Endothelial cell of umbilical vein (primary cell): ENCODE measurements at places on chromosomes 6 and 20. TPM values are rescaled to one million over a fixed set of nuclear protein-coding genes. Genes with fewer than 3 reads are reported as not detected.
A peak's percentile ranks its signal among the peaks of the same experiment; 100 is the strongest.

- no peaks in the 10 kb centered on the region for H3K4me1 ChIP-seq
- no peak overlapping the region for H3K4me3 ChIP-seq
- no peaks in the 10 kb centered on the region for H3K36me3 ChIP-seq
- no peak overlapping the region for H3K27ac ChIP-seq
- no peak for DNase-seq
- H3K27me3 ChIP-seq = no peaks in the 10 kb centered on the region
These were observed 578.0 kb upstream of the NOX3 start for GRCh38 chr6:156033598-156033997.

DNA sequence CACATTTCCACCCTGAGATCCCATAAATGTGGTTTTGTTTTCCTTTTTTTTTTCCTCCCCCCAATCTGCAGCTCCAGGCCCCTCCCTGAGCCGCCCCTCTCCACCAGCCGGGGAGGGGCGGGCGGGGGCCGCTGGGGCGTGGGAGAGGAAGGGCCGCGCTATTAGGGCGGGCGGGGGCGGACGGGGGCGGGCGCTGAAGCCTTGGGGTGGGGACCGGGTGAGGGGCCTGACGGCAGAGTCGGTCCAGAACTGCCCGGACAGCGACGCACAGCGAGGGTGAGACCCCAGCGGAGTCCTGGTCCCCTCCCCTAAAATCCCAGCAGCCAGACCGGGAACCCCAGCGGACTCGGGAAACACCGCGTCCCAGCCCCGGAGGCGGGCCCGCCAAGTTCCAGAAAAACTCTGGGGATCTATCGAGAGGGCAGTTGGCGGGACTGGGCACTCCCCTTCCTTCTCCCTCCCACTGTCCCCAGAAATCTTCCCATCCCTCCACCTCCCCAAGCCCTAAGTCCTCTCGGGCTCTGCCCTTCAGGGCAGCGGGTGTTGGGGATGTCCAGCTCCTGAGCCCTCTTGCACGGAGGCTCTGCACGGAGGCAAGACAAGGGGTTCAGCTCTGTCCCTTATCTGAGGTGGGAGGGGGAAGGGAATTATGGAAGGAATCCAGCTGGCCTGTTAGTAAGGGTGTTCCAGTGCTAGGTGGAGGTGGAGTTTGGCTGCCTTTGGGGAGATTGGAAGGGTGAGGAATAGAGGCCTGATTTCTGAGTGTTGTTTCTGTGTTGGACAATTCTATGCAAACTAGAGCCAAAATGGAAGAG lies at the start of gene PRICKLE4:
Gene PRICKLE4 (plus strand): TSS at position 232 of the 815 bp plus-strand sequence. CDS start 2,692 bp downstream, outside the sequence.
- H3K4me1 ChIP-seq = peaks cover 19% of the 10 kb centered on the region
- peak within 1 kb of the TSS; percentile 86 for H3K4me3 ChIP-seq
- H3K27ac ChIP-seq = no peak within 1 kb of the TSS

DNA sequence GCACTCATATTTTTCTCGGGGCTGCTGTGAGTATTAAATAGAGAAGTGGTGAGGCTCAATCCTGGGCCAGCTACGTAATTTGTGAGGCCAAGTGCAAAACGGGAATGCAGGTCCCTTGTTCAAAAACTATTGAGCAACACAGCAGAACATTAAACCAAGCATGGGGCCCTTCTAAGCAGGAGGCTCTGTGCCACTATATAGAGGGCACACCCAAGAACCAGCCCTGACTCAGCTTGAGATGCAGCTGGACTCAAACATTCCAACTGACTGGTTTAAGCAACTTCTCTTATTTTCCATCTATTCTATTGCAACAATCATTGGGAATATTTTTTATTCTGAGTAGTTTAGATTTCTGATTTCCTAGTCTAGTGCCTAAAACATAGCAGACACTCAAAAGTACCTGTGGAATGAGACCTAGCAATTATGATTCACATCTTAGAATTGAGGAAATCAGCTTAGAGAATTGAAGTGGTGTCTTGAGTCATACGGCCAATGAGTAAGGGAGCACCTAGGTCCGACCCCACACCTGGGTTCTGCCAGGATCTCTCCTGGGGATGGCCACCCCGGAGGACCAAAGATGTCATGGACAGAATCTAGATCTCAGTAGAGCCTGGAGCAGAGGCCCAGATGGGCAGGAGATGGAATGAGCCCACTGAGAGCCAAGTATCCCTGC lies 1.3 kb downstream of the SIRPB2 start:
- peak overlapping the region; percentile 90 for H3K27ac ChIP-seq
- H3K27me3 ChIP-seq = no peaks in the 10 kb centered on the region
- DNase-seq = peak; percentile 29
- peaks cover 31% of the 10 kb centered on the region for H3K4me1 ChIP-seq

DNA sequence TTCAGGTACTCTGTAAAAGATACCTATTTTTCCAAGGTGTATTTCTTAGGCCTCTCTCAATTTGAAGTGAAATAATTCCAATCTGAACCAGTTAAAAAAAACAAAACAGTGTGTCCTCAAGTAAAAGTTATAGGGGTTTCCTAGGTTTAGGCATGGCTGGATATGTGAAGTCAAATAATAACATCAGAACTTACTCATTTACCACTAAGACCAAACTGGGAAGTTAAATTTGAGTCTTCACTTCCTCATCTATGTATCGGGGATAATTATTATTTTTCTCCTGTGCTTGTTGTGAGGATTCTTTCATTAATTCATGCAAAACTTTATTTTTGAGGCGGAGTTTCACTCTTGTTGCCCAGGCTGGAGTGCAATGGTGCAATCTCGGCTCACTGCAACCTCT lies 86.2 kb upstream of the PTPRK start:
- no peaks in the 10 kb centered on the region for H3K4me1 ChIP-seq
- H3K27ac ChIP-seq = no peak overlapping the region
- no peaks in the 10 kb centered on the region for H3K36me3 ChIP-seq
- DNase-seq = no peak
- H3K27me3 ChIP-seq = no peaks in the 10 kb centered on the region
- H3K4me3 ChIP-seq = no peak overlapping the region

DNA sequence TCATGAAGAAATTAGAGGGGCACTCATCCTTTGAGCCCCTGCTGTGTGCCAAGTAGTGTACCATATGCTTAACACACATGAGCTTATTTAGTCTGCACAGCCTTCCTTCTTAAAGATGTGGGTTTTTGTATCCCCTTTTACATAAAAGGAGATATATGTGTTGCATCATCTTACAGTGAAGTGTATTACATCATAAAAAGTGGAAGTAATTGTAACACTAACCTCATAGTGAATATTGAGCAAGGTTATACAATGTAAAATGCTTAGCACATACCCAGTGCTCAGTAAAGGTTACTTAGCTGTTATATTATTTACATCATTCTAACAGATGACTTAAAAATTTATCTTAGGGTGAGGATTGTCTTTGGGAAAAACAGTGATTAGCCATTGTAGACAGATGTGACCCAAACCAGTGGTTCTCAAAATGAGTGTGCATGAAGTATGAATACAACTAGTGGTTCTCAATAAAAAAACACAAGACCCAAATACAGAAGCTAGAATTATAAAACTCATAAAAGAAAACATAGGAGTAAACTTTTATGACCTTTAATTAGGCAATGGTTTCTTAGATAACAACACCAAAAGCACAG lies 3.8 kb upstream of the PIGU start:
- peaks cover 4% of the 10 kb centered on the region for H3K4me1 ChIP-seq
- H3K27ac ChIP-seq = no peak overlapping the region
- H3K4me3 ChIP-seq = no peak overlapping the region
- DNase-seq = no peak
- H3K27me3 ChIP-seq = no peaks in the 10 kb centered on the region

DNA sequence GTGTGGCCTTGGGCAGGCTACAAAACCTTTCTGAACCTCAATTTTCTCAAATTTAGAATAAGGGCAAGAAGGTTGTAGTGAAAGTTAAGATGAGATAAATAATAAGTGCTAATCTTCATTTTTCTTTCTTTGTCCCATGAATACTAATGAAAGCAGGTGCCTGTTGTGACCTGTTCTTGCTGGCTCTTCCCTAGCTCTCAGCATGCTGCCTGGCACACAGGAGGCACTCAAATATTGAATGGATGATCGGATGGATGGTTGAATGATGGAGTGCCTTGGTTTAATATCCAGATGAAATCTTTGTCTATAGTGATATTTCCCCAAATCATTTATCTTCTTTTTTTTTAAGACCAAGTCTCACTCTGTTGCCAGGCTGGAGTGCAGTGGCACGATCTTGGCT lies 15.0 kb downstream of the PBOV1 start:
- no peak for DNase-seq
- no peaks in the 10 kb centered on the region for H3K27me3 ChIP-seq
- no peak overlapping the region for H3K4me3 ChIP-seq
- no peak overlapping the region for H3K27ac ChIP-seq
- H3K4me1 ChIP-seq = no peaks in the 10 kb centered on the region

DNA sequence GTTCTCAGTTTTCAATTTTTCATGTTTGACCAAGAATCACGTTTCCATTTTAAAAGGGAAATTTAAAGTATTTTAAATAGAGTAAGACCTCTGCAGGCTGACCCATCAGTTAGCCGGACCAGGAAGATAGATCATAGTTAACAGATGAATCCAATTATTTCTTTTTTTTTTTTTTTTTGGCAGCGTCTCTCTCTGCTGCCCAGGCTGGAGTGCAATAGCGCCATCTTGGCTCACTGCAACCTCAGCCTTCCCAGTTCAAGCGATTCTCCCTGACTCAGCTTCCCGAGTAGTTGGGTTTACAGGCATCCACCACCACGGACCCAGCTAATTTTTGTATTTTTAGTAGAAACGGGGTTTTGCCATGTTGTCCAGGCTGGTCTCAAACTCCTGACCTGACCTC lies 256.7 kb upstream of the CNR1 start:
- H3K27ac ChIP-seq = no peak overlapping the region
- H3K27me3 ChIP-seq = no peaks in the 10 kb centered on the region
- no peaks in the 10 kb centered on the region for H3K36me3 ChIP-seq
- H3K4me1 ChIP-seq = no peaks in the 10 kb centered on the region

GRCh38 chr20:19253916-19254820 lies 41.7 kb downstream of the SLC24A3 start:
- H3K4me3 ChIP-seq = no peak overlapping the region
- no peak for DNase-seq
- no peaks in the 10 kb centered on the region for H3K27me3 ChIP-seq
- no peak overlapping the region for H3K27ac ChIP-seq
- no peaks in the 10 kb centered on the region for H3K36me3 ChIP-seq

DNA sequence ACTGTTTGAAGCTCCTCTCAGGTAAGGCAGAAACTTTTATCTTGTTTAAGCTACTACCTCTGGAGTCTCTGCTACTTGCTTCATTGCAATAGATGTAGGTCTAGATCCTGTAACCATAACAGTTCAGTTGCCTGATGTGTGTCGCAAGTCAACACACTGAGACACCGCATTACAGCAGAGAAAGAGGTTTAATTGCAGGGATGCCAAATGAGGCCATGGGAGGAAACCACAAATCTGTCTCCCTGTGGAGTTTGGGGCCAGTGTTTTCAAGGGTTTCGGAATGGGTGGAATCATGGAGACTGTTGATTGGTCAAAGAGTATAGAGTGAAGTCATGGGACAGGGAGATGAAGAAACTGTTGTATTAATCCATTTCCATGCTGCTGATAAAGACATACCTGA lies 57.1 kb upstream of the RBM24 start:
- H3K27ac ChIP-seq = no peak overlapping the region
- H3K36me3 ChIP-seq = no peaks in the 10 kb centered on the region
- no peak overlapping the region for H3K4me3 ChIP-seq
- no peaks in the 10 kb centered on the region for H3K4me1 ChIP-seq
- DNase-seq = no peak
- H3K27me3 ChIP-seq = no peaks in the 10 kb centered on the region

GRCh38 chr6:36402481-36402880 lies 15.0 kb upstream of the ETV7 start:
- no peak for DNase-seq
- no peaks in the 10 kb centered on the region for H3K4me1 ChIP-seq
- no peaks in the 10 kb centered on the region for H3K36me3 ChIP-seq

Gene TINAG
- total RNA-seq = 0.21 TPM in 1 of 2 replicates, not detected in the other

Gene ADGRF5
- total RNA-seq = 37.9 and 50.0 TPM in 2 replicates

Gene NOX3
- total RNA-seq = not detected in 2 replicates

Gene TFAP2C
- not detected in 2 replicates for total RNA-seq

Gene RSPH4A
- total RNA-seq = 0.15 and 0.18 TPM in 2 replicates

Gene THBS2
- not detected in 2 replicates for total RNA-seq

Gene ERVFRD-1
- total RNA-seq = not detected in 2 replicates

Gene CLPSL2
- not detected in 2 replicates for total RNA-seq
